ENCODE measurements at places on chromosomes 5 and 9.

- no peak for DNase-seq
These were observed 4.1 kb downstream of the LRSAM1 start for GRCh38 chr9:127455324-127455992.

DNA sequence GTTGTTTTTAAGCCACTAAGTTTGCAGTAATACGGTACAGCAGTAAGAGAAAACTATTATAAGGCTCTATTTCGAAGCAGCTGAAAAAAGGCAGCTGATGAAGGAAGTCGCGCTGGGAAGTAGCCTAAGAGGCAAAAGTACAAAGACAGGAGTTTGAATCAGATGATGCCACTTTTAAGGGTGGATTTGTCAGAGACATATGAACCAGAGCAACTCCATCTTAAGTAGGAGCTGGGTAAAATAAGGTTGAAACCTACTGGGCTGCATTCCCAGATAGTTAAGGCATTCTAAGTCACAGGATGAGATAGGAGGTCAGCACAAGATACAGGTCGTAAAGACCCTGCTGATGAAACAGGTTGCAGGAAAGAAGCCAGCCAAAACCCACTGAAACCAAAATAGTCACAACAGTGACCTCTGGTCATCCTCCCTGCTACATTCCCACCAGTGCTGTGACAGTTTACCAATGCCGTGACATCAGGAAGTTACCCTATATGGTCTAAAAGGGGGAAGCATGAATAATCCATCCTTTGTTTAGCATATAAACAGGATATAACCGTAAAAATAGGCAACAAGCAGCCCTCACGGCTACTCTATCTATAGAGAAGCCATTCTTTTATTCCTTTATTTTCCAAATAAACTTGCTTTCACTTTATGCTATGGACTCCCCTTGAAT is 91.8 kb upstream of the PRSS3 start:
- DNase-seq = no peak

DNA sequence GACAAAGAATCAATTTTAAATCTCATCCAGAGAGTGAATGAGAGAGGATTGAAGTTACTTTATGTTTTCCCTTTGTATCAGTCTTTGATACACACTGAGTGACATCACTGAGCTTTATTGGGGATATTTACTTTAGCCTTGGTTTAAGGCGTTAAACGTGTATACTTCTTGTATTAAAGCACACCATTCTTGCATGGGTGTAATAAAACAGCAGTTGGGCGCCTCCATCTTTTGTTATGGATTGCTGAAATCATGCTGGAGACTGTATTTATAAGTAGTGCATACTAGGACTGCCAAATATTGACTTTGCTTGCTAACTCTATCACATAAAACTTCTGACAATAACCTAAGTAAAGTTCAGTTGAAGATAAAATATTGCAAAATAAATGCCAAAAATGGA is 1755.8 kb upstream of the WWC1 start:
- DNase-seq = peak; percentile 46

GRCh38 chr9:99169982-99170761 is 51.6 kb downstream of the ALG2 start:
- DNase-seq = peak; percentile 55

DNA sequence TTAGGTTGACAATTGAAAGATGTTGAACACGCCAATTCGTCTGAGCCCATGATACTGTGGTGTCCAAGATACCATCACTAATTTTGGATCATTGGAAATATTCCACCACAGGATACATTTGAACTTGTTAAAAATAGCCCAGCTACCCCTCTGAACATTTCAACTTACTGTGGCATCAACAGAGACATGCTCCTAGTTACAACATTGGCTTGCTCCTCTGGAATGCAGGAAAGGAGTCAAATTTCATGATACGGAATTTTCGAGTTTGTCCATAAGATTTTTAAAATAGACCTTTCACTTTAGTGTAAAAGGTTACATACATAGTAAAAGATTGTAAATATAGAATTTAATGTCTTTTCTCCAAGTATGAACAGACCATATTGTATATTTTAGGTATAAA is 12.8 kb downstream of the SEMA5A start:
- DNase-seq = no peak
